ENCODE measurements at places on chromosomes 1 and 21. TPM values are rescaled to one million over a fixed set of nuclear protein-coding genes. Genes with fewer than 3 reads are reported as not detected.

HRNR gene
- total RNA-seq: not detected

REN gene
- total RNA-seq: not detected

DNA sequence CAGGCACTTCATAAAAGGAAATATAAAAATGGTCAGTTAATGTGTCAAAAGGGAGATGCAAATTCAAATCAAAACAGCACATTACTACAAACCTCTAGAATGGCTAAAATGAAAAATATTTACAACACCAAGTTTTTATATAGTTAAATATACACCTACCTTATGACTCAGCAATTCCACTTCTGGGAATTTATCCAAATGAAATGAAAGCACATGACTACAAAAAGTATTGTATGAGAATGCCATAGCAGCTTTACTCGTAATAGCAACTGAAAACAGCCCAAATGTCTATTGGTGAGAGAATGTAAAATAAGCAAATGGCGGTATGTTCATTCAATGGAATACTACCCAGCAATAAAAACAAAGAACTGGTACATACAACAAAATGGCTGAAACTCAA is 175.8 kb upstream of the SPAG17 start:
- no peak overlapping the region for H3K4me3 ChIP-seq
- H3K27ac ChIP-seq: no peak overlapping the region
- no peak for DNase-seq
- H3K27me3 ChIP-seq: no peaks in the 10 kb centered on the region
- H3K4me1 ChIP-seq: no peaks in the 10 kb centered on the region

DNA sequence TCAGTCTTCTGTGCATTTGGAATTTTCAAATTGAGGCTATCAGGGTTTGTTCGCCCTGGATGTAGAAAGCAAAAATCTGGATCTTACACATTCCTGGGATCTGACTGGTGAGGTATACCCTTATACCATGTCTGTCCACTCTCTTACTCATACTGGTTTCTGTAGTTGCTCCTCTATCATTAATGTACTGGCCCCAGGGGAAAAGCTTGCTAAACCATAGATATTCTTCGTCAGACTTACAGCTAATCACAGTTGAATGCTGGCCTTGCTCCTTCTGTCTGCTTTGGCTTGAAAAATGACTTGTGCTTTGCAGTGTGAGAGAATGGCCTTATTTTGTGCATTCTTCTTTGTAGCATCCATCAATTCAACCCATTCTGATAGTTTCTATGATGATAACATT is 30.5 kb downstream of the TBCE start:
- H3K27ac ChIP-seq: no peak overlapping the region
- peaks cover 2% of the 10 kb centered on the region for H3K4me1 ChIP-seq
- no peaks in the 10 kb centered on the region for H3K36me3 ChIP-seq
- no peak overlapping the region for H3K4me3 ChIP-seq
- no peak for DNase-seq

DNA sequence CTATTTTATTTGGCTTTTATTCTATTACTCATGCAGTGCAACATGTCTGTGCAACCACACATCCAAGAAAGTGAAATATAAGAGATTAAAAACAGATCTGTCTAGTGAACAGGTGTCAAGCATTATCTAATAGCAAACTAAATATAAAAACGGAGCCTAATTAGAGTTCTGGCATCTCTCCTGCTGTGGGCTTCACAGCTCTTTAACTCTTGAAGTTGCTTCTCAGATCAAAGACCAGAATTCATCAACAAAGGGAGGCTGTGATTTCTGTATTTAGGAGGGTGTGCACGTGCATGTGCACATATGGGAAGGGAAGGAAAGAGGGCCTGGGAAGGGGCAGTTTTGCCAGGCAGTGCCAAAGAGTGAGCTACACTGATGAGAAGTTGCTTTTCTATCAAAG is 81.0 kb downstream of the MIS18A start:
- no peaks in the 10 kb centered on the region for H3K4me1 ChIP-seq
- no peaks in the 10 kb centered on the region for H3K36me3 ChIP-seq
- H3K4me3 ChIP-seq: no peak overlapping the region
- peaks cover 8% of the 10 kb centered on the region for H3K27me3 ChIP-seq
- no peak overlapping the region for H3K27ac ChIP-seq

GRCh38 chr1:197268012-197268411 is at the start of gene CRB1:
Gene CRB1 (plus strand): TSS chr1:197268252. CDS start chr1:197268413, 161 bp downstream.
- no peak within 1 kb of the TSS for H3K4me3 ChIP-seq
- H3K27ac ChIP-seq: no peak within 1 kb of the TSS
- H3K27me3 ChIP-seq: no peaks in the 10 kb centered on the region
- DNase-seq: no peak
- H3K4me1 ChIP-seq: no peaks in the 10 kb centered on the region

- no peak overlapping the region for H3K27ac ChIP-seq
- no peaks in the 10 kb centered on the region for H3K27me3 ChIP-seq
- H3K4me1 ChIP-seq: no peaks in the 10 kb centered on the region
- no peaks in the 10 kb centered on the region for H3K36me3 ChIP-seq
- no peak for DNase-seq
- H3K4me3 ChIP-seq: no peak overlapping the region
Observed at GRCh38 chr1:201389051-201389450, 10.1 kb downstream of the LAD1 start.

Measured in T-cell (primary cell).